Activated CD4-positive, alpha-beta T cell treated with anti-CD3 and anti-CD28 coated beads, Interleukin-2, amount 10 ng/mL, durations not matched to agents 24 days and 14 days (primary cell): ENCODE measurements at places on chromosomes 6 and 20. TPM values are rescaled to one million over a fixed set of nuclear protein-coding genes. Genes with fewer than 3 reads are reported as not detected.
A peak's percentile ranks its signal among the peaks of the same experiment; 100 is the strongest.

- H3K4me3 ChIP-seq, result no peak overlapping the region
- H3K27ac ChIP-seq, result no peak overlapping the region
- H3K36me3 ChIP-seq, result no peaks in the 10 kb centered on the region
- peaks cover 7% of the 10 kb centered on the region for H3K4me1 ChIP-seq
- peaks cover 19% of the 10 kb centered on the region for H3K27me3 ChIP-seq
These were observed 19.5 kb downstream of the CPXM1 start for GRCh38 chr20:2780948-2781347.

- no peak overlapping the region for H3K4me3 ChIP-seq
- DNase-seq, result no peak
- no peaks in the 10 kb centered on the region for H3K27me3 ChIP-seq
- no peak overlapping the region for H3K27ac ChIP-seq
These were observed 179.7 kb upstream of the MYLIP start for GRCh38 chr6:15948930-15949900.

DNA sequence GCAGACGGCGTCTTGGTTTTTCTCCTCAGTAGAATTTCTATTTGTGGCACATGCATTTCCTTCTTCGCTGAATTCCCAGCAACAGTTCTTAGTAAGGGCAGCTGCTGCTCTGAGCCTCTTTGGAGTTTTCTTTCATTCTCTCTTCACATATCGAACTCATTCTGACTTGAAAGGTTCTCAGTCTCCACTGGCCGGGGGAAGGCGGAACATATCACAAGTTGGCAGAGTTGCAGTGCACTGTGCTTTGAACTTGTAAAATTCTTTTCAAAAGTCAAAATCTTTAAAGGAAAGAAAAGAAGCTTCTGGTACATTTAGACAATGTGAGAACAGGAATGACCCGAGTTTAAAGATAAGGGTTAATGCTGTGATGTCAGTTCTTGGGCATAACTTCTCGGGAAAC lies 286.1 kb upstream of the MAP3K7 start:
- H3K27me3 ChIP-seq, result peaks cover 18% of the 10 kb centered on the region
- H3K36me3 ChIP-seq, result no peaks in the 10 kb centered on the region
- no peaks in the 10 kb centered on the region for H3K4me1 ChIP-seq
- no peak for DNase-seq
- H3K4me3 ChIP-seq, result no peak overlapping the region
- no peak overlapping the region for H3K27ac ChIP-seq

DNA sequence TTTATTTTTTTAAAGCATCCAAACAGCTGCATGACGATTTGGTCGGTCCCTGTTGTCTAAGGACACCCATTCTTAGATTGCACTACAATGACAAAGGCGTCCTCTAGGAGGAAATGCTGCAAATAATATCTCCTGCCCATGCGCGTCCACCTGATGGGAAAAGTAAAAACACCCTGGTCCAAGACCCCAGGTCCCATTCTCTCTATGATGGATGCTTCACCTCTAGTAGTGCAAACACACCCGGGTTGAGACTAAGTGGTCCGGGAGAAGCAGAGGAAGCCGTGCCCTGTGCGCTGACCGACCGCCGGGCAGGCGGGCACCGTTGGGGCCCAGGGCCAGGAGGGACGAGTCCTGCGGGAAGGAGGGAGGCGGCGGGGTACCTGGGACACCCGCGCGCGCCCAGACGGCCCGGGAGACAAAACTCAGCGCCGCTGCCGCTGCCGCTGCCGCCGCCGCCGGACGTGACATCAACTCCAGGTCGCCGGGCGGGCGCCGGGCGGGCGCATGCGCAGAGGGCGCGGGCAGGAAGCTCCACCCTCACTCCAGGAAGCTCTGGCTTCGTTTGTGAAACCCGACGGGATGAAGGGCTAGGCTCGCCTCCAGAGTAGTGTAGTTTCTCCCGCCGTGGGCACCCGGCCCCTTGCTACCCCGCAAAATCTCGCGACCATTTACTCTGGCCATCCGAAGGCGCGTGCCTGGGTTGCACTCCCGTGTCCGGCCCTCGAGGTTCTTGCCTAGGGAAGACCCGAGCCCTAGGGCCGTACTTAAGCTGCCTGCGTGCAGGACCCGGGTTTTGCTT lies at the start of gene TBC1D7:
TBC1D7 (minus strand) TSS at position 462 of the 799 bp plus-strand sequence. CDS start 1,639 bp downstream, outside the sequence.
- no peaks in the 10 kb centered on the region for H3K27me3 ChIP-seq
- H3K27ac ChIP-seq, result peak within 1 kb of the TSS; percentile 96
- DNase-seq, result peak; percentile 98
- H3K4me3 ChIP-seq, result peak within 1 kb of the TSS; percentile 85

DNA sequence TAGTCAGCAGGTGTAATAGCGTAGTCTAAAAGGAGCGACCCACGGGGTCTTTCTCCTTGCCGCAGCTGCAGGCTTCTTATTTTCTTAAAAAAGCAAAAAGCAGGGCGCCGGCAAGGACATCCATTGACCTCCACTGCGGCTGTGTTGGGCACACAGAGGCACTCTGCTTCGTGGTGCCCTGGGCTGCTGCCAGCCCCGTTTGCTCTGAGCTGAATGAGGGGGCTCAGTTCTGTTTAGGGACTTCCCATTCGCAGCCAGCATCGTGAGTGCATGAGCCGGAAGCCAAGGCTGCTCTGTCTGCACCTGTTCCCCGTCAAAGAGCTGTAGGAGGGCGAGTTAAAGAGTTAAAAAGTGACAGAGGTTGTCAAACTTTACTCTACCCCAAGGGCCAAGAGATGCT lies 1.7 kb upstream of the SLC22A2 start:
- no peak for DNase-seq
- no peak overlapping the region for H3K4me3 ChIP-seq
- H3K4me1 ChIP-seq, result no peaks in the 10 kb centered on the region
- no peaks in the 10 kb centered on the region for H3K36me3 ChIP-seq

DNA sequence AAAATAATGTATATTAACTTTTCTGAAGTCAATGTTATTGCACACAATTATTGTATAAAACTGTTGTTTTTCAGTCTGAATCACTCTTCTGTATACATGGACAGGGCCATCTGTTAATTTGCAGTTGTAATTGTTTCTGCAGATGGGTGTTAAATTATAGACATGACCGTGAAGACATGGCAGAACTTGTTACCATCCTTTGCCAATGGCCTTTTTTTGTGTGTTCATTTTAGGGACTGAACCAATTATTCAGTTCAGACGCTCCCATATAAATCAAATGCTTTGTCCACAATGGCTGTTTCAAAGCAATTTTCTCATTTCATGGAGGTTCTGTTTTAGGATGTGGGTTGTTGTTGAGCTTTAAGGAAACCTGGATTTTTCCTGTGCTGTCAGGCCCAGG lies 533.7 kb downstream of the DOK5 start:
- H3K4me3 ChIP-seq, result no peak overlapping the region
- H3K27ac ChIP-seq, result no peak overlapping the region
- DNase-seq, result no peak
- H3K4me1 ChIP-seq, result no peaks in the 10 kb centered on the region
- no peaks in the 10 kb centered on the region for H3K27me3 ChIP-seq

DNA sequence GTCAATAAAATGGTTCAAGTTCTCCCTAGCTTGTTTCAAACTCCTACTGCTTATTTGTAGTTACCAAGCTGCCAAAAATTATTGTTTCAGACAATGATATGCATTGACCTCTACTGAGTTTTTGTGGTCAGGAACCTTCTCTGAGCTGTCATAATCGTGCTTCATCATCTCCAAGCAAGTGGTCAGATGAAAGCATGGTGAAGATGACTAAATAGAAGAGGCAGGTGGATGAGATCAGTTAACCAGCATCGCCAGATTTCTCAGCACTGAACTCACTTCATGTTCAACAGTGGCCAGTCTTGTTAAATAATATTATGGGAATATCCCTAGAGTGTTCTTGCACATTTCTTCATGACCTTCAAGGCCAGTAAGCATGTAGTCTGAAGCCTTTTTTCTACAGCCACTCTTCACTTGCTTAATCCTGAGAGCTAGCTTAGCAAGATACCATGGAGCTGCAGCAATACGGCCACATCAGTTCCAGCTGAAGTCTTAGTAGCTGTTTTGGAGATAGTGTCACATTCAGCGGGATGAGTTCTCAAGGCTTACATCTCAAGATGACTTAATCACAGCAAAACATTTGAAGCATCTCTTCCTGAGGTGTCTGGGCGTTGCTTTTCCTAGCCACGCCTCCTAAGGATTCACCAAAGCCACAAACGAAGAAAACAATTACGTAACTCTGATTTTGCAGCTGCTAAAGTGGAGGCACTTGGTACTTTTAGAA lies 101.6 kb upstream of the TMEM30A start:
- H3K4me3 ChIP-seq, result no peak overlapping the region
- no peak for DNase-seq
- H3K36me3 ChIP-seq, result no peaks in the 10 kb centered on the region
- peaks cover 13% of the 10 kb centered on the region for H3K27me3 ChIP-seq

GRCh38 chr20:31568041-31568731 lies 36.9 kb upstream of the ID1 start:
- peaks cover 36% of the 10 kb centered on the region for H3K36me3 ChIP-seq
- peaks cover 18% of the 10 kb centered on the region for H3K4me1 ChIP-seq
- DNase-seq, result peak; percentile 57

- no peak for DNase-seq
- peaks cover 2% of the 10 kb centered on the region for H3K4me1 ChIP-seq
- no peaks in the 10 kb centered on the region for H3K27me3 ChIP-seq
These were observed 23.9 kb downstream of the CLDN20 start for GRCh38 chr6:155287762-155288161.

DNA sequence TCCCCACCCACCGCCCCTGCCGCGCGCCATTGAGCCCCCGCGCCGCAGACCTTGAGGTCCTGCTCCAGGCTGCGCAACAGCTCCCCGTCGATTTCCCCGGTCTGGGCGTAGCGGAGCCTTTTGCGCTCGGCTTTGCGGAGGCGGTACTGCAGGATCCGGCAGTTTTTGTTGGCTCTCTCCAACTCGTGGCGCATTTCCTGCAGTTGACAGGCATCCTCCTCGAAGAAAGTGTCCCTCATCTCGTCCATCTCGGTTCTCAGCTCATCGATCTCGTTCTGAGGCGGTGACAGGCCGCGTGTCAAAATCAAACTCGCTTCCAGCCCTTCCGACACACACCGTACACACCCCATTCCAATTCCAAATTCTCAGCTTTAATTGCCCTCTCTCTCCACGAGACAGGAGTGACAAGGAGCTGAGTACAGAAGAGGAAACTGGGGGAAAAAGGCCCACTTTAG lies 4.3 kb downstream of the MTCL3 start:
- peak overlapping the region; percentile 89 for H3K27ac ChIP-seq
- DNase-seq, result peak; percentile 89
- peak overlapping the region; percentile 85 for H3K4me3 ChIP-seq
- peaks cover 25% of the 10 kb centered on the region for H3K36me3 ChIP-seq

DNA sequence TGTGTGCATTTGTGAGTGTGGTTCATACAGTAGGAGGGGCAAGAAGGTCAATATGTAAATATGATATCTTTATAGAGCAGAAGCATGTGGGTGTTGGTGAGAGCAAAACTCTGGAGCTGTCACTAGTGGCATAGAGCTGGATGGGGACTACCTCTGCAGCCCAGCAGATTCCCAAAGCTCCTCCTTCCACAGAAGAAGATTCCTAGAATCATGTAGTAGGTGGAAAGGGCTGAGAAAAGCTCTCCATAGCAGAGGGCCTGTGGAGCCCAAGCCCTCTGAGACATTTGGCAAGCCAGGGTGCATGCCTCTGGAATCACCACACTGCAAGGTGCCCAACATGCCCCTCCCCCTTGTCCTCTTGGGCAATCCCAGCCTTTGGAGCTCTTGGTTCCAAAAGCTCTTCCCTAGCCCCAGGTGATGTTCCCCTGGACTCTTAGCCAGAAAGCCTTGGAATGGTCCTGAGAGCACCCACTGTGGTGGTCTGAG lies 233.2 kb downstream of the LRFN2 start:
- peak; percentile 46 for DNase-seq
- no peaks in the 10 kb centered on the region for H3K27me3 ChIP-seq

DNA sequence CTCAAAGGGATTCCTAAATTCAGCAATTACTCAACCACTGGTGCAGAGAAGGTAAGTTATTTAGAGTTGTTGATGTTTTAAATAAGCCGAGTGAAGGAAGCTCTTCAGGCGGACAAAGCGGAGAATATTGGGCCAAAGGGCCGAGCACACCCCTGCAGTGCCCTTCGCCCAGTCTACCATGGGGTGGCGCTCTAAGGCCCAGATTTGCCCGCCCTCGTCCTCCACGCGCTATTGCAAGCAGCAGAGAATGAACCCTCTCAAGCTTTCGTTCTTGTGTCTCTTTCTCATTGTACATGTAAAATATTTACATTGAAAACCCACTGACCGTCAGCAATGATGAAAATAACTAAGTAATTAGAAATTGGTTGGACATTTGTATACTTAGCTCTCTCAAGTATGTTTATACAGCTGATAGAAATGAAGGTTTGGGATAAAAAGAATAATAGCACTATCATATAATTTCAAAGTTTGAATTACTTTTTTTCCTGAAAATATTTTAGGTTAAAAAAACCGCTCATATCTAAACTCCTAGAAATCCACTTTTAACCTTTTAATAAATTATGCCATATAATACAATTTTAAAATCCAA lies 195.0 kb upstream of the CEP162 start:
- no peaks in the 10 kb centered on the region for H3K4me1 ChIP-seq
- no peak overlapping the region for H3K4me3 ChIP-seq
- H3K27ac ChIP-seq, result no peak overlapping the region

DNA sequence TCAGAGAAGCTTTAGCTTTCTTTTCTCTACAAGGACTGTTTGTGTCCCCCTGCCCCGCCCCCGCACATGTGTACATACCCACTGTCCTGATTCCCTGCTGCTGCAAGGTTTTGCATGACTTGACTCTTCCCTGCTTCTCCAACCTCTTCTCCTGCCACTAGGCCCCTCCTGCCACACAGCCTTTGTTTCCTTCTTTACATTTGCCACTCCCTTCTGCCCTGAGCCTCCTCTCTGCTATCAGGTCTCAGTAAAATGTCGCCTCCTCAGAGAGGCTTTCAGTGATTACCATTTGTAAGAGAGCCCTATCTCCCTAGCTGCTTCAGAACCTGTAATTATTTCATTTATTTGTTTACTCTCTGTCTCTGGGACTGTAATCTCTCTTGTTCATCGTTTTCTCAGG lies 56.4 kb upstream of the VSTM2L start:
- no peak for DNase-seq
- H3K4me3 ChIP-seq, result no peak overlapping the region
- H3K27ac ChIP-seq, result no peak overlapping the region
- H3K4me1 ChIP-seq, result no peaks in the 10 kb centered on the region

DNA sequence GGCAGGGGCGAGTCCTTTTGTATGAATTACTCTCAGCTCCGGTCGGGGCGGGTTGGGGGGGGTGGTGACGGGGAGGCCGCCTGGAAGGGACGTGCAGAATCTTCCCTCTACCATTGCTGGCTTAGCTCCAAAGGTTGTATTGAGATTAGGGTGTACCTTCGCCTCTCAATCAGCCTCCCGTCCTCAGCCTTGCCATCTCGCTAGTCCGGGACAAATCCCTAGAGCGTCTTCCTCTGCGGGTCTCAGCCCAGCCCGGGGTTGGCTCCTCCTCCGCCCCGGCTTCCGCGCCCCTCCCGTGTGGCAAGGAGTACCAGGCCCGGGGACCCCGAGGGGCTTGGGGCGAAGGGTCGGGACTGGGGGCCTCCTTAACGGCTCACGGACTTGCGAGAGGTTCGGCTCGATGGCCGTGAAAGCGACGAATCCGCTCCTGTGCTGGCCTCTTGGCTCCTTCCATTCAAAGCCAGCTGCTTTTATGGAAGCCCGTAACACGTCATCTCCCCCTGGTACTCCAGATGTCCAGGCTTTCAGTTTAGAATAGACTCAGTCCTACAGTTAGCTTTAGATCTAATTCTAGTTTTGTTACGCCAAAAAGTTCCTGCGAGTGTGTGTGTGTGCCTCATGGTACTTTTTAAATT lies 636 bp upstream of the EEF1A1 start:
- H3K4me3 ChIP-seq, result peak overlapping the region; percentile 97
- peaks cover 39% of the 10 kb centered on the region for H3K4me1 ChIP-seq
- H3K27ac ChIP-seq, result peak overlapping the region; percentile 100
- DNase-seq, result peak; percentile 92

The SNAP91 gene
- total RNA-seq, result not detected in 2 replicates

The DYNLT2 gene
- 2.1 TPM in 2 replicates for total RNA-seq

The OXT gene
- total RNA-seq, result 0.73 TPM in 1 of 2 replicates, not detected in the other

The BACH2 gene
- total RNA-seq, result 69.0 and 69.2 TPM in 2 replicates

The TRIM15 gene
- 0.24 and 0.65 TPM in 2 replicates for total RNA-seq

The CLDN20 gene
- 0.21 TPM in 1 of 2 replicates, not detected in the other for total RNA-seq
